Left renal pelvis (tissue), 4 donors: ENCODE measurements at places on chromosomes 11 and 22.

DNA sequence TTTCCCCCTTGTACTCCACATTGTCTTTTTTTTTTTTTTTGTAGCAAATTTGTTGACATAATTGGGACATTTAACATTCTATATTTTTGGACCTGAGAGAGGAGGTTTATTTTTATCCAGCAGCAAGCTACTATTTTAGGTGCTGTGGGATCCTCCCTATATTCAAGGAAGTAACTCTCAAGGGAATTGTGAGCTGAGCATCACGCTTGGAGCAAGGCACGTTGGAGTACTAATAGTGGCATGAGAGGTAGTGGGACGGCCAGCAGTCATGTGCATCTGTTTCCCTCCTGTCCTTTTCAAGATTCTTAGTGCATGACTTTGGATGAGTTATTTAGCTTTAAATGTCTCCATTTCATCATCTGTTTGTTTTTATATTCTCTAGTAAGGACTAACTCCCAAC, 52.3 kb downstream of the EXT2 start:
- no peak for DNase-seq

DNA sequence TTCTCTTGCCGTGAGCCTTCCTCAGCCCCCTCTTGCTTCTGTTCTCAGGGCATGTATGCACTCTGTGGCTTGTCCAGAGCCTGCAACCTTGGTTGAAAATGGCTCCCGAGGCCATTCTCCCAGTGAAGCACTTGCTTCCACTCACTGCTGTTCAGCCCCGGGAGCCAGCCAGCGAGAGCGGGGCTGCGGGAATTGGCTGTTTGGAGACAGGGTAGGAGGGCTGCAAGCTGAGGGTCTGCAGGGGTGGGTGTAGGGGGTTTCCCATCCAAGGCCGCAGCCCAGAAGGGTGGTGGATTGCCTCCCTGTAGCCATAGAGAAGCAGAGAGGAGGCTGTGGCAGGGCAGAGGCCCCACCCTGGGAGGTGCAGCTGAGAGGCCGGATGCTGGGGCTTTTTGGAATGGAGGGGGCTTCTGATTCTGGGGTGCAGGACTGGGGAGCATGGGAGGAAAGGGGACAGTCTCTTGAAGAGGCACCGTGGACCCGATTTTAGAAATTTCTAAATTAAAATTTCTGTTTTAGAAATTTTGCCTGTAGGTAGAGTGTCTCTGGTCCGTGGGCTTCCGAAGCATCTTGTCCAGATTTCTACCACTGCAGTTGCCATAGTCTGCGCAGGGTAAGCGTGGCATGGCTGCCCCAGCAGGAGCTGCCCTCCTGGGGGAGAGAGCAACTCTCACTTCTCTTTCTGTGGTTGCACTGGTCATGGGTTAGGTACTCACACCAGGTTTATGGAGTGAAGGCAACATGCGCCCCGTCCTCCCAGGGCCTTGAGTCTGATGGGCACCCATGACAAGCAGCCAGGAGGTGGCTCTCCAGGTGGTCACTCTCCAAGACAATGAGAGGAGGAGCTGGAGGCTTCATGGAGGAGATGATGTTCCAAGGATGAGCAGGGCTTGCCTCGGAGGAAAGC, 100.2 kb downstream of the TBC1D22A start:
- DNase-seq = no peak

DNA sequence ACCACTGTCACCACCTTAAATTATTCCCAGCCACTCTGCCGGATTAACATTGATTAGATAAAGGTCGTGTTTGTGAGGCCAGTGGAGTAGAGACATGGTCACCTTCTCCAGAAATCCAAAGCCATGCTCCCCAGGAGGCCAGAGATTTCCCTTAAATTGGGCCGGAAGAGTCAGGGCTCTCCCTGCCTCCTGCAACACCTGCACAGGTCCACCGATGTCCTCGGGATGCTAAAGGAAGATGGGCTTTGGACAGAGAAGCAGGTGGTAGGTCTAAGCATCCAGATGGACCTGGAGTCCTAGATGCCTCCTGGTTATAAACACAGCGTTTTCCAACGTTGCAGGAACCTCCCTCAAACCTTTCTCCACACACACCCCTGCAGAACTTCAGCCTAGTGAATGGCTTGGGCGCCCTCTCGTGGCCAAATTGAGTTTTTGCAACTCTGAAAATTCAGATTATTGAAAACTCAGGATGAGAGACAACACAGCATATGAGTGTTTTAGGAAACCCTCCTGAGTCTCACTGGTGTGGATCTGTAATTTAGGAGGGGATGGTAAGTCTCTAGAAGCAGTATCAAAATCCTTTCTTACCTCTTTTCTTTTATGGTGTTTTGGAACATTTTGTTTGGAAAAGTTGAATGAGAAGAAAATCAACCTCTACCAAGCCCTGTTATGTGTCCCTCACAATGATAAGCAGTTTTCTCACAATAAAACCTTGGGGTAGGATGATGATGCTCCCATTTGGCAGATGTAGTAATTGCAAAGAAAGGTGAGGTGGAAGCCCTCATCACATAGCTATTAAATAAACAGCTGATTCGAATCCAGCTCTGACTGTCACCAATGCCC, 109.6 kb downstream of the RRAS2 start:
- DNase-seq = peak; percentile 33

DNA sequence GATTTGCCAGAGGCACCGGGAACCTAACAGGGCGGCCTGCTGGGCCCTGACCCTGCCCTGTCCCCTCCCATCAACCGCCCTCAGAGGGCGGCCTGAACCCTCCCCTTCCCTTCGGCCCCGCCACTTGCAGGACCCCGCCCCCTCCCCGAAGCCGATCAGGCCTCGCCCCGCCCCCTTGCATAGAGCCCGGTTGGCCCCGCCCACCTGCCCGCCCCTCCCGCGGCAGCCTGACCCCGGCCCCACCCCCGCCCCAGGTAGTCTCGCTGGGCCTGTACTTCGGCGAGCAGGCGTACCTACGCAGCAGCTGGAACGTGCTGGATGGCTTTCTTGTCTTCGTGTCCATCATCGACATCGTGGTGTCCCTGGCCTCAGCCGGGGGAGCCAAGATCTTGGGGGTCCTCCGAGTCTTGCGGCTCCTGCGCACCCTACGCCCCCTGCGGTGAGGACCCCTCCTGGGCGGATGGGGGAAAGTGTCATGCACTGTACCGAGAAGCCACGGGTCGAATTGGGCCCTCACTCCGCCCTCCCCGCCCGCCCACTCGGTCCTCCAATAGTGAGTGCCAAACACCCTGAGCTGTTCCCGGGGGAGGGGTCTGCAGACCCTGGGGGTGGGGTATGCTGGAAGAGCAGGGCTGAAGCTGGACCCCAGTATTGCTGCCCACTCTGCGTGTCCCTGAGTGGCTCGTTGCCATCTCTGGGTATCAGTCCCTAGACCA, 94.1 kb downstream of the CACNA1I start:
- no peak for DNase-seq

DNA sequence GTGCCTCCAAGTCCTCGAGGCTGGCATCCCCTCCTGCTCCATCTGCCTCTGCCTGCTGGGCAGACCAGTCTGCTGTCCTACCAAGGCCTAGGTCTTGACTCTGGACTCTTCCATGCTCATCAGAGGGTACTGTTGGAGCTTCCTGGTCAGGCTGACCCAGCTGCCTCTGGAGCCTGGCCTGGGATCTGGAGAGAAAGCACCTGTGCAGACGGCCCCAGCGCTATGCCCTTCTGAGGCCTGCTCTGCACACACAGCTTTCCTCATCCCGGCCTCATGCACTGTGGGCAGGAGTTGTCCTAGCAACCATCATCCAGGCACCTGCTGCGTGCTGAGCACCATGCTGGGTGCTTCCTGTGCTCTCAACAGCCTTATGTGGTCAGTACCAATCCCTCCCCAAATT, 70.8 kb downstream of the CDKN1C start:
- DNase-seq = no peak

DNA sequence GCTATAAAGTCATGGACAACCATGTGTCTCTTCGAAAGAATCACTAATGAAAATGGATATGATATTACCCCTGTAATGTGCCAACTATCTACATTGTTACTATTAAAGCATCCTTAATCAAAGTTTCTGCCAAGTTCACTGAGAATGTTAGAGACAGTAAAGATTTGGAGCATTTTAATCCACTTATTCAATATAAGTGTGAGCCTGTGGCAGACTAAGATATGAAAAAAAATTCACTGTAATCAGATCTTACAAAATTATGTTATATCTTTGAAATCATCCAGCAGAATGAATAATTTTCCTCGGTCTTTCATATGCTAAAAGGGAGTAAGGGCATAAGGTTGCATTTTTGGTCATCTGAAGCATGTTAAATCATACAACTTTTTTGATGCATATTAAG, 49.9 kb downstream of the MAML2 start:
- no peak for DNase-seq

GRCh38 chr11:63914896-63915691, 1.9 kb downstream of the RCOR2 start:
- no peak for DNase-seq

GRCh38 chr11:69539416-69540117, 58.1 kb downstream of the LINC01488 start:
- no peak for DNase-seq

DNA sequence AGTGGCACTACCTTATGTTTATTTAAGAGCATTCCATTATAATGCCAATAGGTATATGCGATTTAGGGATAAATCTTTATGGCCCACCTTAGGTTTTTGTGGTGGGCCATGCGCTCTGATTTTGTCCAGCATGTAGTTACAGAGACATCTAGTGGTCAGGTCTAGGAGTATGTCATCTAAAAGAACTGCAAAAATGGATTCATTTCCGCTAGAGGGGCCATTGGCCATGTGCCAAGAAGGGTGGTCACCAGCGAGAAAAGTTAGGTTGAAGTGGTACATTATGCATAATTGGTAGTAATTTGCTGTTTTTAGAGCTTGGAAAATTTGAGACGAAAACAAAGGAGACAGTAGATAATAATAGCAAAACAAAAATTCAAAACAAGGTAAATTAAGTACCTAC, 27.7 kb downstream of the LRRC4C start:
- DNase-seq = no peak

- no peak for DNase-seq
These were observed 10.4 kb downstream of the MMP27 start for GRCh38 chr11:102695201-102695600.

GRCh38 chr11:11426226-11426952, 73.3 kb upstream of the CSNK2A3 start:
- no peak for DNase-seq

GRCh38 chr11:15213471-15214231, 98.9 kb downstream of the INSC start:
- DNase-seq = no peak

DNA sequence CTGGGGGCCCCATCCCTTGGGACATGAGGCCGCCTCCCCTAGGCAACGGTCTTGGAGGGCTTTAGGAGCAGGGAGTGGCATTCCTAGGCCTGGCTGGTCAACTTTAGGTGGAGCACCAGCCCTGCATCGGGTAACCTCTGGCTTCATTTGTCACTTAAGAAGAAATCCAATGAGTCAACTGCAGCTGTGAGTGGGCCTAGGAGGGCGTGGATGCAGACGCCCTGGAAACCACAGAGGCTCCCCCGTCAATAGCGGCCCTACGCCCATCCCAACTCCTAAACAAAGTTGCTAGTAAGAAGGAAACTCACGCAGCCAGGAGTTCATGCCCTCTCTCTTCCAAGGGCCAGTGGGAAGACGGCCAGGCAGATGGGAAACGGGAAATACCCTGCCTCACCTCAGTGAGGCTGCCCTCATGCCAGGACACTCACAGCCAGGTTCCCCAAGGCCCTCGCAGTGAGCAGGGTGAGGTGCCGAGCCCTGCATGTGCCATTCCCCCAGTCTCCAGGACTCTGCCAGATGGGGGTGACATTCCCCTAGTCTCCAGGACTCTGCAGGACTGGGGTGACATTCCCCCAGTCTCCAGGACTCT, 20.8 kb downstream of the BID start:
- DNase-seq = no peak

- no peak for DNase-seq
These were observed 4.9 kb downstream of the DUSP8 start for GRCh38 chr11:1567052-1567720.

DNA sequence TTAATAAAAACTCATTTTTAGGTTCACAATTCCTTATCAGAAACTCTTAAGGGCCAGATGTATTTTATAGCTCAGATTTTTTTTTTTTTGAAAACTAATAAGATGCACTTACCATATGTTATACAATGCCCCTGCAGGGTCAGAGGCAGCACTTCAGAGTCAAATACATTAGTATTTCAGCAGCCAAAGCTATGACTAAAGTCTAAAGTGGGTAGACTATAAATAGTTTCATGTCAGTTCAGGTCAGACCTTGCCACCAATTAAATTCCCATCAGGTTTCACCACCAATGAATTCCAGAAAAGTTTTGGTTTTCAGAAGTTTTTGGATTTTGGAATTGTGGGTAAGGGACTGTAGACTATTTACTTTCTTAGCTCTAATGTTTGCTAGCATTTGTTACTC, 75.9 kb downstream of the FAM83F start:
- DNase-seq = no peak

GRCh38 chr11:11039208-11039965, 181.5 kb upstream of the ZBED5 start:
- DNase-seq = no peak

DNA sequence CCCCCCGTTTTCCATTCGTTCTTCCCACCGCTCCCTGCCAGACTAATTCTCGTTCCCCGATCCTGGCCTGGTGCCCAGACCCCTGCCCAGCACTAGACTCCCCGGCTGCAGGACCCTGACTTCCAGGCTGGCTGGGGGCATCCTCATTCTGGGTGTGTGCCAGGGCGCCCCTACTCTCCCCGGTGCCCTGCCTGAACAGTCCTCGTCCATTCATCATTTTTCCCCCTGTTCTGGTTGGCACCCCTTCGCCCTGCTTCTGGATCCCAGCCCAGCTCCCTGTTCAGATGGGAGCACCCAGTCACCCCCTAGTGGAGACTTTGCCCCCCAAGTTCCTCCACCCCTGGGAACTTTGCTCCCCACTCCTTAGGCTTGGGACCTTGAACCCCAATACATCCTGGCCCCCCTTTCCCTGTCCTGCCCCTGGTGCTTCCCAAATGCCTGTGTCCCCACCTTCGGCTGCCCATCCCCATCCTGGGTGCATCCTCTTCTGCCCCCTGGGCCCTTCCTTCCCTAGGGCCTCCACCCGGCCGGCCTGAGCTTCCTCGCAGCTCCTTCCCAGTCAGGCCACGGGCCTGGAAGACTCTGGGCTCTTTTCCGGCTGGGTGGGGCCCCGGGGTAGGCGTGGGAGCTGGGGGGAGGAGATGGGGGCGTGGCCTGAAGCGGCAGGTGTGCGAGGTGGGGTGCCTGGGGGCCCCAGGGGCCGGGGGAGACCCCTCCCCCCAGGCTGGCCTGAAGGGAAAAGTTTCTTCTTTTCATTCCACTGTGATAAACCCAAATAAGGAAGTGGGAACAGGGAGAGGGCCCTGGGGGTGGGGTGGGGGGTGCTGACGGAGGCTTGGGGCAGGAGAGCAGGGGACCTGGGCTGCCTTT, 908 bp downstream of the PLCB3 start:
- DNase-seq = no peak
